GM13977 (cell line): ENCODE measurements at places on chromosomes 1 and 21.
A peak's percentile ranks its signal among the peaks of the same experiment; 100 is the strongest.

DNA sequence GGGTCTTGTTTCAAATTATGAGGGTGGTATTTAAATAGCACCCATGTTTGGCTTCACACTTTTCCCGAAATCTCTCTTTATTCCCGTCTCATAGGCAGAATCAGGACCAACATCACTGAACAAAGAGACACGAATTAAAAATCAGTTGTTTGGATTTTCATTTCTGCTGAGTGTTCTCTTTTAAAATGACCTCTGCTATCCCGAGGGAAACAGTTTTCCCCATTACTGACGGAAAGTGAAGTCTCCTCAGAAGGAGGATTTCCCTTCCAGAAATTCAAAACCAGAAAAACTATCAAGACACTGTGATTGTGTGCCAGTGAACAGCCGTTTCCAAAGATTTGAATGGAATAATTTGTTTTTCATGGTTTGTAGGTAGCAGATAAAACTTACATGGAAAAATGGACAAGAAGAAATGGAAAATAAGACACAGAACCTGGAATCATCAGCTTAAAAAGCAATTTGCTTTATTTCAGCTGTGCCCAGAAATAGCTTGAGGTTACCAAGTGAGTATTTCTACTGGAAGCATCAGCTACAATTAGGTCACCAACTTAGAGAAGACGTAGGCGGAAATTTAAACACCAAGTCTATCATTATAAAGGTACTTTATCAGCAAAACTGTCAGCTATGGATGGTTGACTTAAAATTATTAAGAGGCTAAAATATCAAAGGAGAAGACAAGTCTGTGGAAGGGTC lies 68.5 kb downstream of the RUNX1 start:
- no peak for DNase-seq

DNA sequence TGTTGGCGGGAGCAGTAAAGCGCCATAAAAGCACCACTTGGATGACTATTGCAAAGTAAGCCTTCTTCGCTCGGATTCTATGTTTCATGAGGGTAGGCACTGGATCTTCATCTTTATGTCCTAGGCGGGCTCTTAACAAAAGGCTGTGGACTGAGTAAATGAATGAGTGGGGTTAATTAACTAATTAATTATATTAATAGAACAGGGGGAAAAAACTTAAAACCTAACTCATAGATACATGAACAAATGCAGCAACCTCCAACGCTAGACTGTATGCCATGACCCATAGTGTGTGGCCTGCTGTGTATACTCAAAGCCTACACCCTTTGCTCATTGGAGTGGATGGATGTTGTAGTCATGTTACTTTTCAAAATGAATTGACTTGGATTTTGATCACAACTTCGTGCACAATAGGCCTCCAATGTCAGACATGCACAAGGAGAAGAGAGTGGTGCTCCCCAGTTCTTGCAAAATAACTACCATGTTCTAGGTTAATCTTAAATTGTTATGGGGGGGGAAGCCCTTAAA lies 417 bp upstream of the GFI1 start:
- DNase-seq, result no peak

DNA sequence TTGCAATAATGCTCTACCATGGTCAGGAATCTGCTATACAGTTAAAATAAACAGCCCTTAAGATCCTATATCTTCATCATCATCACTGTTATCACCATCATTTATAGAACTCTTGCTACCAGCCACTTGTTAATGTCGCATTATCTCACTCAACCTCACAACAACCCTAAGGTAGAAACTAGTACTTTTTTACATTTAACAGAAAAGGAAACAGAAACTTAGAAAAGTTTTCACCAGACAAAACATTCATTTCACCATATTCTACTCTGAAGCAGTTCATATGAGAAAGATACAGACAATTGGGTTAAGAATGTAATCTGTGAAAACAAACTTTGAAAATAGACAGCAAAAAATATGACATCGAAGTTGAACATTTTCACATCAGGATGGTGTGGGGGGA lies 262.6 kb downstream of the ATG4C start:
- no peak for DNase-seq

DNA sequence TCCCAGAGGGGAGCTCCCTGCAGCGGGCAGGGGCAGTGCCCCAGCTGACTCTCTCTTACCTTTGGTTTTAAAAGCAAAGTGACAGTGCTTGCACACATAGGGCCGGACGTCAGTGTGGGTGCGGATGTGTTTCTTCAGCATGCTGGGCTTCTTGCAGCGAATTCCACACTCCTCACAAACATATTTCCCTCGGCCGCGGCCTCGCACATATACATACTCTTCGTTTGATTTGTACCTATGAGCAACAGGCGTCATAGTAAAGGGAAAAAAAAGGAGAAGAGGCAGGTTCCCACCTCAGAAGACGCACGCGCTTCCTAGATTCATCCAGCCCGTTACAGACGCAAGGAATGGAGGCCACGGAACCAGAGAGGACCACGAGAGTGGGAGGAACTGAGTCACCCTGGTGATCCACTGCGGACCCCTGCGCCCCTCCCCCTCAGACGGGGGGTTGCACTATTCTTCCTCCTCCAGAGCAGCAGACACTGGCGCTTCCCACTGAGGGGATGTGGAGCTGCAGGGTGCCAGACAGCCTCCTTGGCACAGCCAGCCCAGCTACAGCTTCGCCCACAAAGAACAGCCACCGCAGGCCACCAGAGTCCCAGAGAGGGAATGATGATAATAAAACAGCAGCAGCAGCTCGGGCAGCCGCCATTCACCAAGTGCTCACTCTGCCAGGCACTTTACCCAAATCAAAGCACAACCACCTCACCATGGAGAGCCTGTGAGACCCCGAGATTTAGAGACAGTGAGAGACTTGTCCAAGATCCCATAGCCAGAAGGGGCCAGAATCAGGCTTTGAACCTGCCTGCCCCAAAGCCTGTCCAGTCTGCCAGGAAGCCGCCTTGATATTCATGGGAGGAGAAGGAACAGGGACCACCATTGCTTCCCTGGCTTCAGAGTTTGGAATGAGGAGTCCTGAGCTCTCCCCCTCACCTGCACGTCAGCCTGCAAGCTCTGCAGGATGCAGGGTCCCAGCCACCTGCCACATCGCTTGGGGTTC lies 40.5 kb upstream of the EDN2 start:
- DNase-seq, result no peak

DNA sequence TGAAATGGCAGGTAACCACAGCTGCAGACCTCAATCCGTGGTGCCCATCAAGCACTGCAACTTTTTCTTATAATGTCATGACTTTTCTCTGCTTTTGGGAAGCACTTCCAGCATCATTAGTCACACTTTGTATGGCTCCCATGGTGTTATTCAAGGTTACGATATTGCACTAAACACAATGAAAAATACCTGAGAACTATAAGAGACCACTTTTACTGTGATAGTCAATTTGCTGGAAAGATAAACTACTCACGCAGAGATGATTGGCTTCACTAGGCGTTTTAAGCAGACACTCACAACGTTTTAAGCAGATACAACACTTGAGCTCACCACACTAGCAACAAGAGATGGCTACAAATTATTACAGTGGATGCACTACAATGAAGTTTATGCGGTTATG lies 103.2 kb upstream of the CHRM3 start:
- DNase-seq, result no peak

- peak; percentile 37 for DNase-seq
Measured at GRCh38 chr1:118984722-118985639, 3.2 kb downstream of the TBX15 start.

DNA sequence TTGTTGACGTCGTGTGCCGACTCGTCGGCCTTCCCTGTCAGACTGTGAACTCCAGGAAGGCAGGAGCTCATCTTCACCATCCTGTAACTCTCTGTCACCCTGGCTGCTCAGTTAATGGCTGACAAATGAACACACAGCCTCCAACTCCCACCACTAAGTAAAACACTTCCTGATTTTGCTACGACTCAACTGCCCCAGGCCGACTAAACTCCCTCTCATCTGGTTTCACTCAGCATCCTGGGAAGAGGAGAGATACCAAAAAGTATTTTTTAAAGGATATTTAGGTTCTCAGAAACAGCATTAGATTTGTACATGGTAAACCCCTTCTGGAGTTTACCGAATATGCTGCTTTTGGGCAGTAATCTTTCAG lies 18.2 kb upstream of the LHX4 start:
- no peak for DNase-seq

GRCh38 chr21:33909756-33910155 lies 5.8 kb downstream of the ATP5PO start:
- no peak for DNase-seq

DNA sequence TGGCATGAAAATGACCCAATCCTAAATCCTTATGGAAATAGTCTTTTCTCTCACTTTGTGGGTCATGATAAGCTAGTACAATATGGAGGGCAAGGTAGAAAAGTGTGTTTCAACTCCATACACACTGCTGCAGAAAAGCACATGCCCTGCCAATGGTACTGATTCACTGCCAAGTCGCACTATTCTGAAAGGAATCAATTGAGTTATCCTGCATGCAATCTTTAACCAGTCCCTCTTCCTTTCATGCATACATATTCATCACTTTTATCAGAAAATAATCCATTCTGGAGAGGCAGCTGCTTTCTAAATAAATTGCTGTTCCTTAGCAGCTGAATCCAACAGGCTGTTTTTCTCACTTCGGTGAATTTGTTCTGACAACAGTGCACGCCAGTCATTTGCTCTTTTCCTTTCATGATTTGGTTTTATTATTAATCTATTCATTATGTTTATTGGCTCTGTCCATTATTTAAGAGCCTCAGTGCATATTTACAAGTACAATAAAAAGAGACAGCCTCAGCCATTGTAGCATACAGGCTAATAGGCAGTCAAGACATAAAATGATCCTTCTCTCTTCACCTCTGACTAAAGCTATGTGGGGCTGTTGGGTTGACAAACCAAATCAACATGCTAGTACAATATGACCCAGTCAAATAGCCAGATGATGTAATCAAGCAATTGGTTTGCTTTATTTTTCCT lies 108.8 kb downstream of the CHD1L start:
- no peak for DNase-seq

DNA sequence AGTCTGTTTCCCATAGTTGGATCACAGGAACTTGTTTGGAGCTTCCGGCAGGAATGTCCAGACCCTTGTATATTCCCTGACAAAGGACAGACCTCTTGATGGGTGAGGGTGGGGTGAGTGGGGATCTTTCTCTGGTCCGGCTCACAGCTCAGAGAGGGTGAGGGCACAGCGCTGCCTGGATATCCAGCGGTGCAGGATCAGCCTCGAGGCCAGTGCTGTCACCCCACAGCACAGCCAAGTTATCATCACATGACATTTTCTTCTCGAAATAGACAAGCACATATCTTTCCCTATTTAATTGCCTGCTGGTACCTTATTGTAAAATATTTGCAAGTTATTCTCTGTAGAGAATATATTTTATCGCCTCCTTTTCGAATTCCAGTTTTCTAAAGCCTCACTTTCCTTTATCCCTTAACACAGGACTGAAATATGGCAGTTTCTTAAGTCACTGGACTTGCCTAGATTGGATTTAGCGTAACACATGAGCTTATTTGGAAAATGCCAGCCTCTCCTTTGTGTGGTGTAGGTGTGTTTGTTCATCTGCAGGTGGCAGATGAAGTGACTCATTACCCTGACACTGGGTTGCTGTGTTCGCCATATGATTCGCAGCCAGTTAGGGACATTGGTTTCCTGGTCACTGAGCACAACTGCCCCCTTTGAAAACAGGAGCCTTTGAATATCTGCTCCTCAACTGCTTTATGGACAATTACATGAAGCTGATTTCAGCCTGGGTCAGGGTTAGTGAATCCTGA lies 21.4 kb downstream of the CLIC6 start:
- no peak for DNase-seq

- DNase-seq, result peak; percentile 58
Measured at GRCh38 chr1:151060007-151060656, at the start of gene MLLT11. TSS of gene MLLT11 (plus strand) at chr1:151060397. CDS start at chr1:151067225, 6,828 bp downstream.

DNA sequence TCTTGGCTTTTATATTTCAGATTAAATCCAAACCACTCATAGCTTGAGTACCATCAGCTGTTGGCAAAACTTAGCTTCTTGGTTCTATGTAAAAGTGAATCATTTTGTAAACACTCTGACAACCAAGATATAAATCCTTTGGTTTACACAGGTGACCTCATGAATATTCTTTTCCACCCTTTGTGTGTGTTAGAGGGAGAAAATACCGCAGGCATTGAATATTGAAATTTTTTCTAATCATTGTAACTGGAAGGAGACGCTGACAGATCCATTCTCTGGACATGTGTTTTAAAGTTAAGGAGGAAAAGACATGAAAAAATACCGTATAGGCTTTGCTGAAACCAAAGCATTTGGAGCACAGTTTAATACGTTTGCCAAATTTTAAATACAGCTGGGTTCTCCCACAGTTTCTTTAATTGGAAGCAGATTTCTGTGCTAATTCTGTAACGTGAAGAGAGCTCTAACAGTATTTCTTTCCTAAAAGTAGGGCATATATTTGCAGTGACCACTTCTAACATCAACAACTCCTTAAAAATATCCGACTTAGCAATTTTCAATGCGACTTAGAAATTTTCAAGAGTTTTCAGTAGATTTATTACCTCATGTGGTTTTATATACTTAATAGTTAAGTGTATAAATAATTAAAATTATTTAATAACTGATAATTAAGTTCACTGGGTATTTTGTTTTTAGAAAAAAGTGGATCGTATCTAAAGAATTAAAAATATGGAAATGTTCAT lies 388.2 kb downstream of the USP25 start:
- DNase-seq, result no peak

- no peak for DNase-seq
Measured at GRCh38 chr1:11462224-11462923, 16.6 kb upstream of the DISP3 start.

GRCh38 chr1:89844860-89845259 lies 24.0 kb downstream of the LRRC8D start:
- DNase-seq, result no peak

GRCh38 chr21:26766826-26767325 lies 78.3 kb downstream of the ADAMTS1 start:
- DNase-seq, result no peak

DNA sequence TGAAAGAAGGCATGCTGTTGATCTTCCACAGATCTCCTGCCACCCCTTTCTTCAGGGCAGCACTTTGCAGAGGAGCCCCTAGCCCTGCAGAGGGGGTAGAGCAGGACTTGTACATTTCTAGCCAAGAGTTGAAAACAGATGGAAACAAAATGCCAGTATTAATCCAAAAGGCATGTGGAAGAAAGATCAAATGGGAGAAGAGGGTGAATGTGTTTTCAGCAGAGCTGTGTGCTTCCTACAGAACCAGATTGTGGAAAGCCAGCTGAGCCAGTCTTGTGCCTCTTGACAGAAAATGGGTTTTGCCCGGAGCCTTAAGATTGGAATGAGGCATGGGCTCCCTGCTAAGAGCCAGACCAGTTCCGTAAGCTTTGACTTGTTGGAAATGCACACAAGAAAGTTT lies 105.2 kb upstream of the TSPAN2 start:
- DNase-seq, result no peak

DNA sequence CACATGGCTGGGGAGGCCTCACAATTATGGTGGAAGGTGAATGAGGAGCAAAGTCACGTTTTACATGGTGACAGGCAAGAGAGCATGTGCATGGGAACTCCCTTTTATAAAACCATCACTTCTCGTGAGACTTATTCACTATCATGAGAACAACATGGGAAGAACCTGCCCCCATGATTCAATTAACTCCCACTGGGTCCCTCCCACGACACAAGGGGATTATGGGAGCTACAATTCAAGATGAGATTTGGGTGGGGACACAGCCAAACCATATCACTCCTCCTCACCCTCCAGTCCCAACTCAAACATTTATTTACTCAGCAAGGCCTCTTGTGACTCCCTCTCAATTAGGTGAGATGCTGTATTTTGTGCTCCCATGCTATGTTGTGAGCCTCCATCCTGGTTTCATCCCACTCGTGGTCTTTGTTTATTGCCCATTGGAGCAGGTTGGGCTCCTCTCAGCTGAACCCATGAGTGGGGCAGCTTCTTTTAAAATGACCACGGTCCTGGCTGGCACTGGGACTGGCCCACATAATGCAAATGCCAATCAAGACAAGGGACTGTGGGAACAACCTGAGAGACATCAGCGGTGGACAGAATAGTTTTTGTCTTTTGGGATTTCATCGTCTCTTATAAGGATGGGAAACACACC lies 28.8 kb downstream of the IRF2BP2 start:
- no peak for DNase-seq
